ENCODE measurements at places on chromosomes 16 and 17. TPM values are rescaled to one million over a fixed set of nuclear protein-coding genes. Genes with fewer than 3 reads are reported as not detected.

DNA sequence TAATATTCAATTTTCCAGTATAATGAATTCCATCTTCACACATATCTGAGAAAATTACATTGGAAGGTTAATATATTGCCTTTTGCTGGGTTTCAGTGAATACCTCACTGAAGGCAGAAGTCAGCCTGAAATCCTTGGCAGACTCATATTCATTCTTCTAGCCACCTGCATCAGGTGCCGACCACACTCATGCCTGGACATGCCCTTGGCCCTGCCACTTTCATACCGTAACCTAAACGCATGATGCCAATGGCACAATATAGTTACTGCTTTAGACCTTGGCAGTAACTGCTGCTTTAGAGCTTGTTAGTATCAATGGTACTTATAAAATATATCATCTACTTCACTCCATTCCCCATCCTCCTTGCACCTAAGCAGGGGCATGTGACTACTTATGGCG, 817.6 kb upstream of the CDH8 start:
- peak; percentile 46 for DNase-seq

The TTYH2 gene
- total RNA-seq = 2.4 TPM

- DNase-seq = no peak
Observed at GRCh38 chr16:12578001-12578400, 225.7 kb downstream of the CPPED1 start.

The GRIN2A gene
- not detected for total RNA-seq

The GJC1 gene
- 0.53 TPM for total RNA-seq

The NPIPB13 gene
- total RNA-seq = 0.64 TPM

DNA sequence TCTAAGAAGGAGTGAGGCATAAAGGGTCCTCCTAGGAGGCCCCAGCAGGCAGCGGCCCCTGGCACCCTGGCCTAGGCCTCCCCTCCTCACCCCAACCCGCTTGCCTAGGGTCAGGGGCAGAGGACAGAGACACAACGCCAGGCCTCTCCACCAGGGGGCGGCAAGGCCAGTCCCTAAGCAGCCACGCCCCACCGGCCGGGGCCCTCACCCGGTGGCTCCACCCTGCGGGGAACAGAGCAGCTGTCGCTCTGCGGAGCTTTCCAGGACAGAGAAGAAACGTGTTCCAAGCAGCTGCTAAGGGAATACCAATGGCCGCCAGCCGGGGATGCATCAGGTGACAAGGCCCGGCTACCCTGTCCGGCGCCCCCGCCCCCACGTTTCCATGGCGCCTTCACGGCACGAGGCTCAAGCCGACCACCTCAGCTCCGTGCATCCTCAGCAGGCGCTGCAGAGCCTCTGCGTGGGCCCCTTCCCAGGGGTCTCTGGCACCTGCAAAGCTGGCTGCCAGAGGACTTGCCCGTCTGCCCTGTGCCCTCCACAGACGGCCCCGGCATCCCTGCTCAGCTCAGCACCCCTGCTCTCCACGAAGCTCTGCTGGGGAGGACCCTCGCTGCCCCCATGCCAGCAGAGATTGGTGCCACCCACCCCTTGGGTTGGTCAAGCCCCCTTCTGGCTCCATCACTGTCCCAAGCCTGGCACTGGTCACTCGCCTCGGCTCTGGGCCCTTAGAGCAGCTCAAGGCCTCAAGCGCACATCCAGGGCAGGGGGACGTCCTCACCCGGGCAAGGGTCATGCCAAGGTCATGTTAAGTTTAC, 5.6 kb downstream of the ZNF598 start:
- peak; percentile 69 for DNase-seq

The ATP5PD gene
- total RNA-seq = 277 TPM

GRCh38 chr16:20903116-20903898, 2.7 kb downstream of the LYRM1 start:
- DNase-seq = no peak

The MRM1 gene
- 6.1 TPM for total RNA-seq

The KLHL10 gene
- total RNA-seq = 0.13 TPM

The CDH13 gene
- total RNA-seq = 23.3 TPM

DNA sequence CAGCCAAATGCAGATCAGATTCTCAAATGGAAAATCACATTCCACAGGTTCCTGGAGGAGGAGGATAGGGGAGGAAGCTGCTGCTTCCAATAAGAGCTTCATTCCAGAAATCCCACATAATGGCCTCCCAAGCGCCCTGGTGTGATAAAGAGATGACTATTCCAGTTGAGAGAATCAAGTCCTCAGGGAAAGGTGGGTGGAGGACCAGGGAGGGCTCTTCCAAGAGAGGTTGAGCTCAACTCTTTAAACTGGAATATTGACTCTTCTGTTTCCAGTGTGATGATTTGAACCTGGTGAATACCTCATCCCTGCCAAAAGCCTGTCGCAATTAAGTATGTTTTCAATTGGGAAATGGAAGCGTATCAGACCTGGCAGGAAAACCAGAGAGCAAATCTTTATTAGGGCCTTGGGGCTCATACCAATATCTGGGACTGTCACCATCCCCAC, 81.4 kb upstream of the DYNLRB2 start:
- DNase-seq = no peak

DNA sequence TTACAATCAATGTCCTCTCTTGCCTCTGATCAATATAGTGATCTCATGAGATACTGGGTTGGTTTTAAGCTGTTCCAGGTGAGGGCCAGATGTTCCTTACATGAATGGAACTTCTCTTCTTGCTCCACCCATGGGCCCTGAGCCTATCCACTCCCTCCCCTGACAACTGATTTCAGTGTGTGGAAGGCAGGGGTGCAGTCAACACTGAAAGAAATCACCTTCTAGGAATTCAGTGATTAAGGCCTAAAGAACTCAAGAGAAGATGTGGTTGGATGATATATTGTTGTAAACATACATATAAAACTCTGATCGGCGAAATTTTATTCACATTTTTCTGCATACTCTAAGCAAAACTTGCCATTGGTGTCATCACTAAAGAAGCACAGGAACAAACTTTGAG, 6.7 kb upstream of the GOSR2 start:
- peak; percentile 44 for DNase-seq

The CDRT15L2 gene
- not detected for total RNA-seq

DNA sequence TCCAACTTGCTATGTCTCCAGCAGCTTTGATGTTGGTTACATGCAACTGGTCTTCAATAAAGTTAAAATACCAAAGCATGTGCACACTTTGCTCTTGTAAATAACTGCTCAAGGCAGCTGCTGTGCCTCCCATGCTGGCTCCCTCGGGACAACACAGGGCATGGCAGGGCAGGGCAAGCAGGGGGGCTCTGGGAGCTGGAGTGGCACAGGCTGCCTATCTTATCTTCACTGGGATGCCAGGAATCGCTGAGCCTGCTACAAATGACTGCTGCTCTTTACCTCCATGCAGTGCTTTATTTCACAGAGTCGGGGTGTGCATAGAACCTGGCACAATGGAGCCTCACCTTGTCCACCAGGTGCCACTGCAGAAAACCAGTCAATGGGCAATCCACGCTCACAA, 21.8 kb downstream of the PEMT start:
- no peak for DNase-seq

GRCh38 chr17:77473615-77474226, 333.0 kb downstream of the SEC14L1 start:
- DNase-seq = peak; percentile 83

GRCh38 chr16:4689091-4689671, 4.2 kb upstream of the NUDT16L1 start:
- no peak for DNase-seq

DNA sequence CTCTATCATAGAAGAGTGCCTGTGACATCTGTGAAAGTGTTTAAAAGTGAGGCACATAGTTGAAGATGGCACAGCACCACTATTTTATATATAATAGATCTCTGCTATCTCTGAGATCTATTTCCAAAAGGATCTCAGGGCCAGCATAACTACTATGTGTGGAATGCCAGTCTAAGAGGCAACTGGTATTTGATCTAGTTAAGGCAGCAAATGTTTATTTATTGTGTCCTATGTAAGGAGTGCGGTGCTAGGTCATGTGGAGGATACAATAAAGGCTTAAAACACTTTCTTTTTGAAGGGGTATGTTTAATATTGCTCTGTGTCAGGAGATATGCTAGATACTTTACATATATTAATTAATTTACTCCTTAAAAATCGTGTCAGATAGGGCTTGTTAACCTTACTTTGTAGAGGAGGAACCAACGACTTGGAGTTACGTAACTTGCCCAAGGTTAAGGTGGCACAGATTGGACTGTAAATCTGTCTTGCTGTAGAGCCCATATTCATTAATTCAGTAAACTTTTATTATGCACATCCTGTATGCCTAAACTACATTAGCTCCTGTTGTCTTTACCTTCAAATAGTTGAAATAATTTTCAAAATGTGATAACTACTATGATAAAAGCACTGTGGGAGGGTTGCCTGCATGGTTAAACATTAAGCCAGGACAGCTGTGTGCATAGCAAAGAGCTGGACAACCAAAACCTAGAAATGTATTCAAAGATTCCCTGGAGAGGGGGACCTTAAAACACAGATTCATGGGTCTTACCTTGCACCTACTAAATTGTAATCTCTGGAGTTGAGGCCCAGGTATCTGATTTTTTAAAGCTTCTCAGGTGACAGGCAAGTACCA, 83.3 kb downstream of the NLK start:
- no peak for DNase-seq

DNA sequence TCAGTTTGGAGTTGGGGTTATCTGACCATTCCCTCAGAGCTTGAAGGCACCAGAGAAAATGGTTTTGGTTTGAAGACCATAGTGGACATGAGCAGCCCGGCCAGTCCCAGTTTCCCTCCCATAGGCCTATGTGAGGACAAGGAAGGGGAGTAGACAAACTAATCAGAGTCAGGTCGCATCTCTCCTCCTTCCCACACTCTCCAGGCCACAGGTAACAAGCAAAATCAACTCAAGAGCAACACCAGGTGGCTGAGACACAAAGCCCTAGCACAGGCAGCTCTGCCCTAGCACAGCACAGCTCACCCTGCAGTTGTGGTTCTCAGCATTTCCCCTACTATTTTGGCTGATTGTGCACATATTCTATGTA, 7.2 kb downstream of the SUPT4H1 start:
- DNase-seq = no peak

DNA sequence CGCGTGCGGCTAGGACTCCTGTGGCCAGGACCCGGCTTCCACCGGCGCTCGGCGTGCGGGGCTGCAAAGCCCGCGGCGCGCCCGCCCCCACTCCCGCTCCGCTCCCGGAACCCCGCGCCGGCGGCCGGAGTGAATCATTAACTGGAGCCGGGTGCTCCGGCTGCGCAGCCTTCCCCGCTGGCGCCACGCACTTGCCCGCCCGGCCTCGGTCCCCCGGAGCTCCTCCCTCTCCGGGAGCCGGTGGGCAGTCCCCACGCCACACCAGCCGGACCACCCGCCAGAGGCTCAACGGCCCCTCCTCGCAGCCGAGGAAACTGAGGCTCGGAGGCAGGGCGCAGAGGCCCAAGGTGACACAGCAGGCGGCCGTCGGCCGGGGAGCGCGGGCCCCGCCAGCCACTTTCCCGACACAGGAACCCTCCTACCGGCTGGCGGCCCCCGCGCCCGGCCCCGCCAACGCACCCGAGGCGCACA, 580 bp downstream of the BCAR1 start:
- DNase-seq = no peak

- DNase-seq = peak; percentile 61
Observed at GRCh38 chr17:39178536-39178935, 12.6 kb upstream of the ARL5C start.

The EPX gene
- total RNA-seq = not detected

GRCh38 chr16:51553910-51554309, 402.8 kb upstream of the SALL1 start:
- DNase-seq = peak; percentile 69

DNA sequence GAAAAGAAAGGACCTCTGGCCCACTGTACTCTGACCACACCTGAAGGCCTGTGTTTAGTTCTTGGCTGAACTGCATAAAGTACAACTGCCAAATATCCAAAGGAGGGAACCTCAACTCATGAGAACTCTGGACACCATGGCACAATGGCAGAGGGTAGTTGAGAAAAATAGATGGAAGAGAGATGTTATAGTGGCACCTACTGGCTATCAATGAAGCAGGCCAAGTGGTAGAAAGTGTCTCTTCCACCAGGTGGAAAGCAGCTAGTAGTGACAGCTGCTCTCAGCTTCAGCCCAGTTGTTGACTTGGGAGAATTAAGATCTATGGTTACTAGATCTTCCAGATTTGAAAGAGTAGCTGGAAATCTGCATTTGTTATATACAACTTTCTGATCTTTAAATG, 3.2 kb downstream of the MED31 start:
- DNase-seq = peak; percentile 37

DNA sequence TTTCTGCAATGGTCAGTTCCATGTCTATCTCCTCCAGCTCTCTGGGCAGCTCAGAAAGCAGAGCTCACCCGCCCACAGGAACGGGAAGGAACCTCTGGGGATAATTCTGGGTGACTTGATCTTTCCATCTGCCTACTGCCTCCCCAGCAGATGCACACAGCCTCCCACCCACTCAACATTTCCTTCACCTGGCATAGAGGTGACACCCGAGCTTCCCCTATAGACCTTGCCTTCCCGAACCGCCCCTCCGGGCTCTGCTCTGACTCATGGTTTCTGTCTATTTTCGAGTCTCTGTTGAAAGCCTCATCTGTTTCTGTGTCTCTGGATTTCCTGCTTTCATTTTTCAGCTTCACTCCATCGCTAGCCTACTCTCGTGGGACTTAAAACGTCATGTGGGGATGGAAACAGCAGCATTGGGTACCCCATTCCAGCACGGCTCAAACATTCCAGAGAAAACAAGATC, 11.4 kb downstream of the GGA3 start:
- DNase-seq = peak; percentile 32

The ATAD5 gene
- total RNA-seq = 0.38 TPM

The CLEC19A gene
- not detected for total RNA-seq

The MYL11 gene
- total RNA-seq = not detected

The SPATA20 gene
- 18.6 TPM for total RNA-seq

The ZNF213 gene
- total RNA-seq = 10.6 TPM

DNA sequence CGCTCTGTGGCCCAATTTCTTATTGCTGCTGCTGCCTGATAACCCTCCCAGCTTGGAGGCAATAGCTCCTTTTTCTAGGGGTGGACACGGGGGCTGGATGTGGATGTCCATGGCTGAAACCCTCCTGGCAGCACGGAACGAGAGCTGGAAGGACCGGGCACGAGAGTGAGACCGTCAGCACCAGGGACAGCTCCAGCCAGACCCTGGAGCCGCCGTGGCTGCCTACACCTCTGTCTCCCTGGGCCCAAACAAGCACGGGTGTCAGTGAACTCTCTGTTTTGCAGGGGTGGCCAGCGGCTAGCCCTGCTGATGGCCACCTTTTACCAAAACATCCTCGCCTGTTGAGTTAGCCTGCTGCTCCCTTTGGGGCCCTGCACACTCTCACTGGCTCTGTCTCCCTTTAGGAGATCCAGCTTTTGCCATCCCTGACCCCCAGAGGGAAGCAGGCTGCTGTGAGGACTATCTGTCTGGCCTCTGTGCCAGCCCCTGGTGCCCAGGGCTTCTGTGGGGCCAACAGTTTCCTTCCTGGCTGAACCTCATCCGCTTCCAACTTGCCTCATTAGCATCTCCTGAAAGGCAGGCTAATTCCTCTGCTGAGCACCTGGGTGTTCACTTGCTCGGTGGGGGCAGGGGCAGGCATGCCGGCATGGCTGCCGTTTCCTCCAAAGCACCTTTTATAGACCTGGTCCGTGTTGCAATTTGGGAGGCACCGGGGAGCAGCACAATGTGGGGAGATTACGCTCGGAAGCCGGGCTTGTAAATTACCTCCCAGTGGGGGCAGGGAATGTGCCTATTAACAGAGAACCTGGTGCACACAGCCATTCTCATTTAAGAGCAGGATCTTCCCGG, 118.1 kb downstream of the ENGASE start:
- peak; percentile 5 for DNase-seq

All from bronchial epithelial cell (primary cell).